Activated T-helper 17 cell treated with anti-CD3 and anti-CD28 coated beads, Interleukin-2, amount 50 U/mL, for 72 hours (primary cell): ENCODE measurements at places on chromosomes 7 and 10. TPM values are rescaled to one million over a fixed set of nuclear protein-coding genes. Genes with fewer than 3 reads are reported as not detected.

DNA sequence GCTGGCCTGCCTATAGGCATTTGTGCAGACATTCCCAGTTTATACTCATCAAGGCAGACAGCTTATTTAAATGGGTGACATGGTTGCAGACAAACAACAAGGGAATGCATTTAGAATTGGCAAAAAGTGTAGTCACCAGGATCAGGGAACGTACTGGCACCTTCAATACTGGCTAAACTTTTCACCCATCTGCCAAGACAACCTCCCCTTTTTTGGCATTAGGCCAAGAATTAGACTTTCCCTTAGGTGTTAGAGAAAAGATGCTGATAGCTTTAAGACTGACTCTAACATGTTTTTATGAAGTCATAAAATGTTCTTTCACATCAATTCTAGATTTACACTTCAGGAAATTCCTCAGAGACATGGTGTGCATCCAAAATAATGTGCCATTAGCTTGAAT is 365.9 kb downstream of the PHTF2 start:
- no peak for ATAC-seq

DNA sequence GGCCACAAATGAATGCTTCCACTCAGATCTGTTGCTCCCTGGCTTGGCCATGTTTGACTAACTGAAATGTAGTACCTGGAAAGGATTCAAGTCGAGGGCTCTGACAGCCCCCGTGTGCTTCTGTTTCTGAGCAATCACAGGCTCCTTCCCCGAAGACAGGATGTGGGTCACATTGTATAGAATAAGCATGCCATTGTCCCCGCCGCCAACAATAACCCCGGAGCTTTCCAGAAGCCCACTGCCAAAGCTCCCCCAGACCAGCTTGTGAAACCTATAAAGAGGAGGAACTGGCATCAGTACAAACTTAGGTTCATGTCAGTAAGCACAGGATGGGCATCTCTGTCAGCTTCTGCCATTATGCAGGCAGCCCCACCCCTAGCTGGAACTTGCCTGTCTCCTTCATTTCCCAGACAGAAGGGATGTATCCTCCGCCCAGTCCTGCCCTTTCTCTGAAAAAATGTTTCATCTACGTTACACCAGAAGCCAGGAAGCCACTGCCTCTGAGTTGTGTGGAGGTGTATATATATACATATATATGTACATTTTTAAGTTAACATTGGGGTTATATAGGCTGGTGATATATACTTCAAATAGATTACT is 10.3 kb downstream of the SEC31B start:
- ATAC-seq, result peak; percentile 53

BRI3 gene
- total RNA-seq, result 48.2 TPM

GRCh38 chr10:73810358-73810734 is 1.1 kb downstream of the NDST2 start:
- peak; percentile 1 for ATAC-seq

DNA sequence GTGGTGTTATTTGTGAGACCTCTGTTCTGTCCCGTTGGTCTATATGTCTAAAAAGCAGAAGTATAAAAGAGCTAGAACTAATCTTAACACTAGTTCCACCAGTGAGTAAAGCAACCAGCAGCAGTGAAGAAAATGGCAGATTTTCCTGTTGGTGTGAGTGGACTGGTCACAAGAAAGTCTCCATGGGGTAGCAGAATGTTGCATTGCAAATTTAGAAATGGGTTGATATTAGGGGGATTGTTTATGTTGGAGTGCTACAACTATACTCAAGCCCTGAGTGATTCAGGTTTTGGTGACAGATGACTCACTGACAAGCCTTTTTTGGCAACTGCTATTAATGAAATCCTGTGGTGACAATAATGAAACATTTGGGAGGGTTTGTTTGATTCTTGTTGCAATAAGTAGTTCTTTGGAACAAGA is 5.6 kb downstream of the AVL9 start:
- peak; percentile 48 for ATAC-seq
